ENCODE measurements at places on chromosomes 1 and 21.
A peak's percentile ranks its signal among the peaks of the same experiment; 100 is the strongest.

DNA sequence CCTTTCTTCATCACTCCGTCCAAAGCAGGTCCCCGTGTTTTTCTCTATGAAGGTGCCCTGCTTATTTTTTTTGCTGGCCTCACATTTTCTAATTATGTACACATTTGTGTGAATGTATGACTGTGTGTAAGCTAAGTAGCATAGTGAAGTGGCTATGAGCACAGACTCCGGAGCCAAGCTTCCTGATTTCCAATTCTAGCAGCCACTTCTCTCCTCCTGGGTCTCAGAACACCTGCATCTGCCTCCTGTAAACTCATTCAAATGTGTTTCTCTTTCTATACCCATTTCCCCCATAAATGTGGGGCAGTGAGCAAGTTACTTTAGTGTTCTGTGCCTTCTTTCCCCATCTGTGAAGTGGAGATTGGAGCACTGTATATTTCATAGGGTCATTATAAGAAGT is 2.1 kb downstream of the SLAMF6 start:
- no peak for DNase-seq

DNA sequence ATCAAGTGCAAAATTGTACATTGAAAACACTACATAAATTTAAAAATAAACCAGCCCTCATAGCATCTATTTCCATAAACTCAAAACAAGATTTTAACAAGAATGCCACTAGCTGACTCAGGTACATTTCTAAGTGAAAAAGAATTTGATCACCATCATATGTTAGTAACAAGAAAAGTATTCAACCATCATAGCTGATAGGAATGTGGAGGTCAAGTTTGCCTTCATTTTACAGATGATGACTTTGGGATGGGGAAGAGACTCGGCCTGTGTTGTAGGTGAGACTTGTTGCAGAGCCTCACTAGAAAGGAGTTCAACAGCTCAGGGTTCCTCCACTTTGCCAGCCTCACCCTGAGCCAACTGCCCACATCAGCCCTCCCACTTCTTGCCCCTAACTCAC is 318.8 kb upstream of the FAM78B start:
- no peak for DNase-seq

DNA sequence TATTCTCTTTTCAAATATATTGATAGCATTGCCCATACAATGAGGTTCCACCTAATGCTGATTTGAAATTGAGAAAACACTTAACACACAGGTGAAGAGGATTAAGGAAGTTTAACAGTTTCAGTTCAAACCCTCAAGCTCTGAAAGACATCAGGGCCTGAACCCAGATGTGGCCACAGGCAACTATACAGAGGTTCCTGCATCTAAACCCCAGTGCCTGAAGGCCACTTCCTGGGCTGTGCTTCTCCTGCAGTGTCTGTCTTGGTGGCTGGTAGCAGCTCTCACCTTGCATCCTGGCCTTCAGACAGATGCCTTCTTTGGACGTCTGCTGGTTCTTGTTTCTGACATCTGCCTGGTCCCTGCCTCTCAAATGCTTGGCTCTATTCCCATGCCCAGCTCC is 25.1 kb upstream of the NGF start:
- no peak for DNase-seq

- peak; percentile 5 for DNase-seq
Observed at GRCh38 chr21:41973861-41974751, 20.3 kb upstream of the C2CD2 start.

DNA sequence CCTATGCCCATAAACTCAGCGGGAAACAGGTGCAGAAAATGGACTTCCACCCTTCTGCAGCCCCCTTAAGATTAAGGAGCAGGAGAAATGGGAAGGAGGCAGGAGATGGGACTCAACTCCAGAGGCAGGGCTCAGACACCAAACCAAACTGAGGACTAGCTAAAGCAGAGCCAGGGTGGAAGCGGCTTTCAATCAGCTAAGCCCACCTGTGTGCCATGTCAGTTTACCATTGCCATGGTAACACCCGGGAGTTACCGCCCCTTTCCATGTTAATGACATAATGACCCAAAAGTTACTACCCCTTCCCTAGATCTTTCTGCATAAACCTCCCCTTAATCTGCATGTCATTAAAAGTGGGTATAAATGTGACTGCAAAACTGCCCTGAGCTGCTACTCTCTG is 653.5 kb downstream of the PTPRU start:
- no peak for DNase-seq

GRCh38 chr1:206684003-206684402 is 702 bp upstream of the MAPKAPK2 start:
- no peak for DNase-seq

DNA sequence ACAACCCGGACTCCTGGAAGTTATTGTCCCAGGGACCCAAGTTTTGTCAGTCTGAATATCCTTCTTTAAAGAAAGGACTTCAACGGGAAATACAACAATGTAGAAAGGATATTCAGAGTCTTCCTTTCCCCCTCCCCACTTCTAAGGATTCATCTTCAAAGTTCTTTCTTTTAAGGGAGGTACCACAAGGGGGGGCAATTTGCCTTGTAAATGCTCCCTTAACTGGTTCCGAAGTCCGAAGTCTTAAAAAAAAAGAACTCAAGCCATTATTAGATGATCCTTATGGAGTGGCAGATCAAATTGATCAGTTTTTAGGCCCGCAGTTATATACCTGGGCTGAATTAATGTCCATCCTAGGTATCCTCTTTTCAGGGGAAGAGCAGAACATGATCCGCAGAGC is 47.0 kb downstream of the SERINC2 start:
- DNase-seq = no peak

DNA sequence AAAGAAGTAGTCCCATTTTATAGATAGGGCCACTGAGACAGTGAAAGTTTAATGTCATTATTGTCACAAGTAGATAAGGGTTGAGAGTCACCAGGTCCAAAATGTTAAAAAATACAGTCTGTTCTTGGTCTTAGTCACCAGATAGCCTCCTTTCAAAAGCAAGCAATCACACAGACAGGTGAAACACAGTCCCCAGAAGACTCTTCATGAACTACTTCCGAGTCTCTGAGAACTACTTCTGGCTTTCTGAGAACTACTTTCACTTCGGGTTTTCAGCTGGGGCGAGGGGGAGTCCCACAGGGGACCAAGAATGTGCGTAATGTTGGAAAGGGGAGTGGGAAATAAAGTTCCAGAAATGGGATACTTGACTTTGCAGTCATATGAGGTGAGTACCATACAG is 143.2 kb downstream of the HHIPL2 start:
- no peak for DNase-seq

GRCh38 chr1:193270996-193271395 is 84.6 kb upstream of the B3GALT2 start:
- DNase-seq = no peak

- DNase-seq = no peak
Observed at GRCh38 chr1:61445269-61445825, 279.6 kb downstream of the TM2D1 start.

GRCh38 chr1:36536727-36537126 is 54.0 kb upstream of the CSF3R start:
- no peak for DNase-seq

DNA sequence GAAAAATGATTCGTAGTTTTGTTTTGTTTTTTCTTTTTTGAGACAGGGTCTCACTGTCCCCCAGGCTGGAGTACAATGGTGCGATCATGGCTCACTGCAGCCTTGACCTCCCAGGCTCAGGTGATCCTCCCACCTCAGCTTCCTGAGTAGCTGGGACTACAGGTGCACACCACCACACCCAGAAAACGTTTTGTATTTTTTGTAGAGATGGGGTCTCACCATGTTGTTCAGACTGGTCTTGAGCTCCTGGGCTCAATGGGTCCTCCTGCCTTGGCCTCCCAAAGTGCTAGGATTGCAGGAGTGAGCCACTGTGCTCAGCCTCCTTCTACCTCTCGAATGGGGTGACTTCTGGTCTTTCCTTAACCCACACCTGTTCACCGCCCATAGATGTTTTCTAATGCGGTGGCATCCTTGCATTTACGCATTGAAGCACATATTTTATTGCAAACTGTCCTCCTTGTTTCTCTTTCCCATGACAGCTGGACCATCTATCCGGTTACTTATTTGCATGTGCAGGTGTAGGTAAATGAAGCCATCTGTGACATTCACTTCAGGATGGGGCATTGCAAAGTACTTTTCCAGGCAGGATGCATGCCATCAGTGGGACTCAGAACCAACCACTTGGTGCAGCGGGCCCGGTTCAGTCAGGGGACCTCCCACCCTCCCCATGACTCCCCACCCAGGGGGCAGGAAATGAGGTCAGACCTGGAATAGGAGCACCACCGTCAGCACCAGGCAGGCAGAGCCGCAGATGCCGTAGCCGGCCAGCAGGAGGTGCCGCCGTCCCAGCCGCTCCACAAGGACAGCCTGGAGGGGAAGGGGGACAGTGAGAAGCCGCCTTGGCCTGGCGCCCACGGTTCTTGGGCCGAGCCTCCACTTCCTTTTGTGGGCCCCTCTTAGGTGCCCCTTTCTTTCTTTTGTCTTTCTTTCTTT is 16.5 kb downstream of the SLC2A7 start:
- no peak for DNase-seq

DNA sequence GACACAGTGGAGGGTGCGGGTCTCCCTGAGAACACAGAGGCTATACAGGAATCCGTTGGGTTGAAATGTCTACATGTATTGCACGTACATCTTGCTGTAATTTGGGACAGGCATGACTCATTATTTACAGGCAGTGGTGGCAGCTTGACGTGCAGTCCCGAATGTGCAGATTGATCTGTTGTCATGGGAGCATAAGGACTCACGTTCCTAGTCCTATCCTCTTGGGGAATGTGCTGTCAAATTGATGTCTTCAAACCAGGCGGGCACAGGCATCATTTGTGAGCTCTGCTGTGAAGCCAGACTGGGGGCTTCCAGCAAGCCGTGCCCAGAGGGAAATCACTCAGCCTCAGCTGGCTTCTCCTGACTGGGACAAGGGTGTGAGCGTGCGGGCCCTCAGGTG is 40.5 kb downstream of the S100B start:
- no peak for DNase-seq

- DNase-seq = no peak
Observed at GRCh38 chr1:94209425-94209824, 28.0 kb downstream of the ARHGAP29 start.

DNA sequence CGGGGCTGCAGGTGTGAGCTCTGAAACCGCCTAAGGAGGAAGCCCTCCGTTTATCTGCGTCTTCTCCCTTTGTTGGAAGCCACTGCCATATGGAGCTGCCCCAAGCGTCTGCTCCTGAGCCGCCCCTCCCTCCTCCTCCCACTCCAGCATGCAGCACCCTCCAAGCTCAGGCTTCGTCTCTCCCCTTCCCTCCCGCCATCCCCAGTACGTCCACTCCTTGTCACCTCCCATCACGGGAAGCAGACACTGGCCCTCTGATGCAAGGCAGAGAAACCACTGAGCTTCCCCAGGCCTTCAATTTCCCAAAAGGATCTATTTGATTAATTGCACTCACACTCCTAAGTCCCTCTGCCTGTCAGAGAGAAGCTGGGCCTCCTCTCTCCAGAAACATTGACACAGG is 52.5 kb downstream of the NFASC start:
- no peak for DNase-seq

DNA sequence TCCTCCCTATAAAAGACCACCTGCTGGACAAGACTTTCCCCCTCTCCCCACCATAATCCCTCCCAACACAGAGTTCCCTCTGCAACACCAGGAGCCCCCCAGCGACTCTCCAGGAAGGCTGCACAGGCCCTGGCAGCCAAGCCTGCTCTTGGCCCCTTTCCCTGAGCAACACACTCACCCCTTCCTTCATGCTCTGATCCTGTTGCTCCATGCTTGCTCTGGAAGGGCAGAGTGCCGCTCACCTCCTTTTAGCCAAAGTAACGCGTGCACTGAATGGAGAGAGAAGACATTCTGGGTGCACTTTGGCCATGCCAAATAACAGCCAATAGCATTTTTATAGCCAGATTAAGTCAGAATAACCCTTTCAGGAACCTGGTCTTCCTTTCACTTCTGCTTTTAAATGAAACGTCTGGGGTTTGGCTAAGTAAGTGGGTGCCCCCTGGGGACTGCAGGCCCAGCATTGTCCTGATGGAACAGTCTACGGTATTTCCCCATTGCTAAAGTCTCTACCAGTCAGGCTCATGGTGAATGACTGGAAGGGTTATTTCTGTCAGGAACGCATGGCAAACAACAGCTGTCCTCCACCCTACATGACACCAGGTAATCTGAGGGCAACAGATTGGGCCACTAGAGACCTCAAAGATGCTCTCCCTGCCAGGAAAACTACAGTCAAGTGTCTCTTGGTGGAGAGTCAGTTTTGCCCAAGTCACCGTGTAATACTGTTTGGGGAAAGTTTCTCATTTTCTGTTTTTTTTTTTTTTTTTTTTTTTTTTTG is at the start of gene SLC2A5:
Gene SLC2A5, minus strand, starts transcription at position 310 of the 775 bp plus-strand sequence. Its CDS starts 99 bp downstream, at position 211.
- no peak for DNase-seq

- no peak for DNase-seq
Observed at GRCh38 chr1:77227381-77227780, 8.2 kb upstream of the PIGK start.

DNA sequence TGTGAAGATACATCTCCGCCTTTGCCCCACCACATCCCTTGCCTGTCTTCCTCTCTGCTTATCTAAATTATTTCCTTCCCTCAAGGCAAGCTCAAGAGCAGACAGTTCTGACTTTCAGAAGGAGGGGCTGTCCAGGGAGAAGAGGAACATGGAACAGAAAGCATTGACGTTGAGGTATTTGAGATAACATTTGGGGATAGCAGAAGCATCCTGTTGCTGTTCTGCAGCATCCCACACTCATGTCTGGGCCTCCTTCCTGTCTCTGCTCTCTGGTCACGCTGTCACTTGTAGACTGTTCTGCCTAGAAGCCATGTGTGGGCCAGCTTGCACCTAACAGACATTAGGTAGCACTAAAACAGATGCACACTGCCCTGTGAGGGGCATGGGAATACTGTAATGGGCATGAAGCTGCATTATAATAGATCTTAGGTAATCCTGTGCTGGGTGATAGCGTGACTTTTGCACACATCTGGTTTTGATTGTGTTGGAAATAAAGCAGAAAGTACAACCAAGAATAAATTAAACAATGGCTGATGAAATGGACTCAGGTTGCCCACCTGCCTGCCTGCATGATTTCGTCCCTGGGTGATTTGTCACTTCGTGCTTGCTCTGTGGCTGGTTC is 660 bp upstream of the RD3 start:
- DNase-seq = no peak

GRCh38 chr1:243260221-243260880 is 4.5 kb downstream of the SDCCAG8 start:
- DNase-seq = no peak

DNA sequence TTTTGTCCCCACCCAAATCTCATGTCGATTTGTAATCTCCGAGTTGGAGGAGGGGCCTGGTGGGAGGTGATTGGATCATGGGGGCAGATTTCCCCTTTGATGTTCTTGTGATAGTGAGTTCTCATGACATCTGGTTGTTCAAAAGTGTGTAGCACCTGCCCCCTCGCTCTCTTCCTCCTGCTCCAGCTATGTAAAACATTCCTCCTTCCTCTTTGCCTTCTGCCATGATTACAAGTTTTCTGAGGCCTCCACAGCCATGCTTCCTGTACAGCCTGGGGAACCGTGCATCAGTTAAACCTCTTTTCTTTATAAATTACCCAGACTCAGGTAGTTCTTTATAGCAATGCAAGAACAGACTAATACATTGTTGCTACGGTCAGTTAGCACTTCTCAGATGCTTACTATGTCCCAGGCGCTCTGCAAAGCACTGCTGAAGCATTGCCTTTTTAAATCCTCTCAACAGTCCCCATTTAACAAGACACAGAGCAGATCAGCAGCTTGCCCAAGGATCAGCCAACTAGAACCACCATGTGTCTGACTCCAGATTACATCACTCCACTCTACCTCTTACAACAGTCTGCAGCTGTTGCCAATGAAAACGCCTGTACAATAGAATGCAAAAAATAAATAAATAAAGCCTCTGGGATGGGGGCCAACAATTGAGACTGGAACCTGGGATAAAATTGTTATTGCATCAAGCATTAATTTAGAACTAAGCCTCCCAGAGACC is 52.4 kb upstream of the USP1 start:
- DNase-seq = no peak

Measured in activated CD4-positive, alpha-beta T cell treated with anti-CD3 and anti-CD28 coated beads for 1 hour (primary cell).